Activated naive CD8-positive, alpha-beta T cell treated with anti-CD3 and anti-CD28 coated beads, Interleukin-2, amount 50 U/mL, for 16 hours (primary cell): ENCODE measurements at places on chromosomes 11 and 22.

GRCh38 chr11:9759519-9760192, 95.8 kb downstream of the SWAP70 start:
- peak; percentile 88 for DNase-seq

DNA sequence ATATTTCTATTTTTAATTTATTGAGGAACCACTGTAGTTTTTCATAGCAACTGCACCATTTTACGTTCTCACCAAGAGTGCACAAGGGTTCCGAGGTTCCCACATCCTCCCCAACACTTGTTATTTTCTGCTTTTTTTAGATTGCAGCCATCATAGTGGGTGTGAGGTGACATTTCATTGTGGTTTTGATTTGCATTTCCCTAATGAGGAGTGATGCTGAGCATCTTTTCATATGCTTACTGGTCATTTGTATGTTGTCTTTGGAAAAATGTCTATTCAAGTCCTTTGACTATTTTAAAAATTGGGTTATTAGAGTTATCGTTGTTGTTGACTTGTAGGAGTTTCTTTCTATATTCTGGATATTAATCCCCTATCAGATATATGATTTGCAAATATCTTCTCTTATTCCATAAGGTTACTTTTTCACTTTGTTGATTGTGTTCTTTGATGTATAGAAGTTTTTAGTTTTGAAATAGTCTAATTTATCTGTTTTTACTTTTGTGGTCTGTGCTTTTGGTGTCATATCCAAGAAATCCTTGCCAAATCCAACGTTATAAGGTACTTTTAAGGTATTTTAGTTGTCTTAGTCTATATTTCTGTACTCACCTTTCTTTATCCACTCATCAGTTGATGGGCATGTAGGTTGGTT, 9.0 kb downstream of the NEAT1 start:
- DNase-seq = no peak

GRCh38 chr11:130854483-130854882, 61.8 kb downstream of the SNX19 start:
- DNase-seq = no peak

- no peak for DNase-seq
Measured at GRCh38 chr11:63821411-63821810, 8.2 kb downstream of the SPINDOC start.
